NCI-H345 (cell line): ENCODE measurements at places on chromosomes 11 and 22.

GRCh38 chr11:3205261-3206155 is 13.1 kb downstream of the MRGPRG start:
- DNase-seq: no peak

- no peak for DNase-seq
These were observed 5.0 kb upstream of the LRFN4 start for GRCh38 chr11:66851698-66852465.

DNA sequence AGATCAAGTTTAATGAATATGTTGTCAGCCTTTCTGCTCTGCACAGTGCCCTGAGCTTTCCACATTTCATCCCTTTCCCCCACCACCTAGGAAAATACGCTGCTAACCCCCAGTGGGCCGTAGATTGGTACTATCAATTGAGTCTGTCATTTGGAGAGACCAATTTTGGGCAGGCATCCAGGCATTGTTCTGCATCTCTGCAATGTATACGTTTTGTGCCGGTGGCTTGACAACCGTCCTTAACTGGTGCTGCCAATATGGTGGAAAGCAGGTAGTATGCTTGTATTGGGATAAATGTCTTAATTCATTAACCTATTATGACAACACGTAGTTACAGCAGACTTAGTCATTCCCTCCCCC is 1.3 kb downstream of the ELMOD1 start:
- peak; percentile 32 for DNase-seq

DNA sequence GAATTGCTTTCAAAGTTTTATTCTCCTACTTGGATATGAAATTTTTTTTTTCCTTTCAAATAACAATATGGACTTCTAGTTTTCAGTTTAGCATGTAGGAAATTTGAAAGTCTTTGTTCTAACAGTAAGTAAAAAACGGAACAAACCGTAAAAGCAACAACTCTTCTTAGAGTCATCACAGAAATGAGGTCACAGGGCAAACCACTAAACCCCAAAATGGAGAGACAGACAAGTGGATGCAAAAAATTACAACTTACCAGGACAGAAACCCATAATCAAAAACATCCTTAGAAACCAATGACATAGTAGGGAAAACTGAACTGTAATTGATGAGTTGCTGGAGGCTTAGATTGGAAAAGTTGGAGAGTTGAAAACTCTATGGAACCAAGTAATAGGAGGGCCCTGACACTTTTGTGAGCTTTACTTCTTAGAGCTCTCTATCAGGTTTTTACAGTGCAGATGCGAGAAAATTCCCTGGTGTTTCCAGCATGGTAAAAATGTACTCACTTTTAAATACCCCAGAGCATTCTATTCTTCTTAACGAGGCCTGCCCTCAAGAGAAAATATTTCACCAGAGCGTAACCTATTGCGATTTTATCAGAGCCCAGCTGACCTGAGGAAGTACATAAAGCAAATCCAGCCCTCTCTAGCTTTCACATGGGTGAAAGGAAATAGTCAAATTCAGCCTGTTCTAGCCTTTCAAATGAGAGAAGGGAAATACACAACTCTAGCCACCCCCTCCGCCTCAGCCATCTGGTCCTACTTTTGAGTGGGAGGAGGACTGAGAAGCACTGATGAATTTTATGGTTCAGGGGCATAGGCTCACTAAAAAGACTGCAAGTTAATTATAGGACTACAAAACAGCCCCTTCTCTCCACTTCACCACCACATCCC is 39.1 kb downstream of the CASP12 start:
- no peak for DNase-seq

GRCh38 chr11:64876835-64877341 is 1.5 kb downstream of the EHD1 start:
- DNase-seq: no peak

GRCh38 chr11:58578136-58578634 is 678 bp upstream of the ZFP91 start:
- DNase-seq: peak; percentile 99

GRCh38 chr22:49148895-49149418 is 678.7 kb downstream of the BRD1 start:
- no peak for DNase-seq

DNA sequence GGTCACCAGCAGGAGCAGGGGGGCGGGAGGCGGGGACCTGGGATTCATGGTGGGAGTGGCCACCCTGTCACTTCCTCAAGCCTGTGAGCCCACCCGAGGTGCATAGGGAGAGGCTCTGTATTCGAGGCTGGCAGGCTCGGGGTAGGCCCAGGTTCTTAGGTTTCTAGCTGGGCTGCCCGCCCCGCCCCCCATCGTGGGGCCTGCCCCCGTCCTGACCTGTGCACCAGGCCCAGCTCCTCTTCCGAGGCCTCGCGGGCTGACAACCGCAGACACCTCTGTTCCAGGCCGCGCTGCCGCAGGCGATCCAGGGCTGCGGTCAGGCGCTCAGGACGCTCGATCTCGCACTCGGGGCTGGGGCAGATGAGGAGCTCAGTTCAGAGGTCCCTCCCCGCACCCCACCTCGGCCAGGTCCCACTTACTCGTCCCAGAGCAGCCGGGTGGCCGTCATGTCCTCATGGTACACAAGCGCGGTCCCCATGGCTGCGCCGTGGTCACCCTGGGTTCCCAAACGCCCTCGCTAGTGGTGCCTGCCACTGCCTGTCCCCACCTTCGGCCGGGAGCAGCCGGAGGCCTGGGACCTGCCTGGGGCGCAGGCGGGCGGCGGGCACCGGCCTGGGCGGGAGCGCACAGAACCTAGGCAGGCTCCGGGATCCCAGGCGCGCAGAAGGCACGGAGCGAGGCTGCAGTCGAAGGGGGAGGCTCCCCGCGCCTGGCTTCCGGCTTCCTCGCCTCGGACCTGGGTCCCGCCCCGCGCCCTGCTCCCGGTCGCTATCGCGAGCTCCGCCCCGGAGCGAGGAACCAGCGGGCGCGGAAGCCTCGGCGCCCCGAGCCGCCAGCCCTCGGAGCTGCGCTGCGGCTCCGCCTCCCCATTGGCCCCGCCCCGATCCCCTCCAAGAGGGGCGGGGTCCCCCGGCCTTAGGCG is at the start of gene HDAC10:
HDAC10 (minus strand) TSS at position 711 of the 922 bp plus-strand sequence; CDS start at position 478, 233 bp downstream.
- DNase-seq: peak; percentile 64

- no peak for DNase-seq
These were observed 53.4 kb upstream of the PARVG start for GRCh38 chr22:44127356-44127755.
